ENCODE measurements at places on chromosomes 16 and 17. TPM values are rescaled to one million over a fixed set of nuclear protein-coding genes. Genes with fewer than 3 reads are reported as not detected.

DNA sequence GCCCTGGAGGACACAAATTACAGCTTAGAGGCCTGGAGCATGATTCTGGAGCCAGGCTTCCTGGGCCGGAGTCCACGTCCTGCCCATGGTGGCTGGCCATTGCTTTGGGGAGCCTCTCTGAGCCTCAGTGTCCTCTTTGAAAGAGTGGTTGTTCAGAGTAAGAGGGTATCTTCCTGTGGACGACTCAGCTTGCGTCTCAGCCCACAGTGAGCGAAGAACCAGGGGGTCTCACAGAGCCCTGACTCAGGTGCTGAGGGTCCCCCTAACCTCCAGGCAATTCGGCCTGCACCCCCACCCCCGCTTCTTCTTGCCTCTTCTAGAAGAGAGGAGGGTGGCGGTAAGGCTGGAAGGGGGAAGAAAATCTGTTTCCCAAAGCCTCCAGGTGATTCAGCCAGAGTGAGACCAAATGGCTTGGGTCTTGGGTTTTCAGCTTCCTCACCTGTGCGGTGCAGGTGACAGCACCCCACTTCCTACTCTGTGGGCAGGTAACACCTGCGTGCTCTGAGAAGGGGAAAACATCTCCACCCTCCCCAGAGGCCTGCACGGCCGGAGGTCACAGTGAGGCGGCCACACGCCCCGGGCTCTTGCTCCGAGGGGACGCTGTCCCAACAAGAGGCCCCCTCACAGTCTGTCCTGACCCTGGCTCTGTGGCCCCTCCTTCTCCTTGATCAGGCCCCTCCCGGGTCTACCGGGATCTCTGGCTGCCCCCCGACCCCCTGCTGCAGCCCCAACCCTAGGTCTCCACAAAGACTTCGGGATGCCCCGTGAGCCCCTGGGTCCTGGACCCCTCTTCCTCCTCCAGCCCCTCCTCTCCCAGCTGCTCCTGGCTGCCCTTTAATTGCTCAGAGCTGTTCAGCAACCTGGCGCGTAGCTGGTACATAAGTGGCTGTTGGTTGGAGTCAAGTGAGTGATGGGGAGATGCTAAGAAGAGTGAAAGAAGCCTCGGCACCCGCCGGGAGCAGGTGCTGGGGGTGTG is 119.2 kb downstream of the METRNL start:
- peak; percentile 82 for DNase-seq

- no peak for DNase-seq
These were observed 9.4 kb downstream of the BAHCC1 start for GRCh38 chr17:81404558-81405165.

DNA sequence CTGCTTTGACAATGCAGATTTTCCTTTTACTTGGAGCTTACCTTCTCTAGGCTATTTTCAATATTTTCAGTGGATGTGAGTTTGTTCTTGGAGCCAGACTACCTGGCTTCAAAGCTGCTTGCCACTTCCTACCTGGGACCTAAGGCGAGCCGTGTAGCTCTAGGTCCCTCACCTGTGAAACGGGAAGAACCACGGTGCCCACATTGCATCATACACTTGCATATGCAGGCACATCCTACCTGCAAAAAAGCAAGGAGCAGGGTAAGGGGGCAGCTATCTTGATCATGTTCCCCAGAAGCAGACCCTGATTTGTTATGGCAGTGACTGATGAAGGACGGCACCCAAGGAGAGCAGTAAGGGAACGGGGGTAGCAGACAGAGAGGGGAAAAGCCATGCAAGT is 27.0 kb upstream of the MPRIP start:
- DNase-seq = no peak

DNA sequence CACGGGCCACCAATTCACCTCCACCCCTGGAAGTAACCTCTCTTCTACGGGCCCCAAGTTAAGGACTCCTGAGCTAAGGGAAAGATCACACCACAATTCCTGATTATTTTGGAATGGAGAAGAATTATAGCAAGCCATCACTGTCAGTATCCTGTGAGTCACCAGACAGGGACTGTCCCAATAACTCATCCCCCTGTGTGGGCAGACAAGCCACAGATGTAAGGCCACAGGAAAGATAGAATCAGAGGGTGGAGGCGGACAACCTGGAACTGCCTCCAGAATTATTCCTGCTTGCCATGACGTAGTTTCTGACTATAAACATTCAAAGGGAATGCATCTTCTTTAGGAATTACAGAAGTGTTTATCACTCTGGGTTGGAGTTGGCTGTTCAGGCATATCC is 5.8 kb upstream of the MYO1D start:
- DNase-seq = no peak

DNA sequence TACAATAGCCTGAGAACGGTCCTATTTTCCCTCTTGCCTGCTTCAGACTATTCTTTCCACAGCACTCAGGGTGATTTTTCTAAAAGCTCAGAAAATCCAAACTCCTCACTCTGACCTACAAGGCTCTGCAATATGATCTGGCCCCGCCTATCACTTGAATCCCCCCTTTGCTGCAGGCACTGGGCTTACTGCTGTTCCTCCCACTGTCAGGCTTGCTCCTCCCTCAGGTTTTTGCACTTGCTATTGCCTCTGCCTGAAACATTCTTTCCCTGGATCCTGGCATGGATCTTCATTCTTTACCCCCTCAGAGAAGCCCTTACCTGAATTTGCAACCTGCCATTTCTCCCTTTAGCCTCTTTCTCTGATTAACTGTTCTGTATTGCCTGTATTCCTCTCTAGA is 52.3 kb downstream of the RPGRIP1L start:
- DNase-seq = no peak

GRCh38 chr17:57945996-57946797 is 9.0 kb downstream of the CUEDC1 start:
- no peak for DNase-seq

DNA sequence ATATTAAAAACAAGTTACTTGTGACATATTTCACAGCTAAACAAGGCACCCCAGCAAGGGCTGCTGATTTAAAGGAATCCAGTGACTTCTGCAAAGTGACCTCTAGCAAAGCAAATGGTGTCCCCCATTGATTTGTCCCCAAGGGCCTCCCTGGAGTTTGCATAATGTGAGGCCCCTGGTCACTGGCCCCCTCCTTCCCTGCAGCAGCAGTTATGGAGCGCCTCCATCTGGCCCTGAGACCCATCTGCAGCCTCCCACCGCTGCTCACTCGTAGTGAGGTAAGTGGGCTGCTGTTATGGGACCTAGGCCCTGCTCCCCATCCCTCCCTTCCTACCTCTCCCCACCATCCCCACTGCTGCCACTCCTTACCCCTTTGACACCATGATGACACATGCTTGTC is 19.6 kb upstream of the EEF2K start:
- no peak for DNase-seq

GRCh38 chr16:53090591-53091411 is 36.0 kb downstream of the CHD9 start:
- peak; percentile 92 for DNase-seq

- DNase-seq = no peak
These were observed 66.9 kb downstream of the GP2 start for GRCh38 chr16:20260215-20261009.

- no peak for DNase-seq
These were observed 111.3 kb upstream of the NOL11 start for GRCh38 chr17:67606471-67606870.

NEK8 gene
- 14.3 TPM for polyA plus RNA-seq

ETV4 gene
- 0.51 TPM for polyA plus RNA-seq

ZNF287 gene
- 10.7 TPM for polyA plus RNA-seq

- no peak for DNase-seq
These were observed 41.5 kb upstream of the HS3ST3A1 start for GRCh38 chr17:13643180-13643579.

GRCh38 chr16:49931916-49932315 is 76.0 kb upstream of the ZNF423 start:
- DNase-seq = peak; percentile 65

CCL16 gene
- 0.27 TPM for polyA plus RNA-seq

KARS1 gene
- 83.2 TPM for polyA plus RNA-seq

TRAF4 gene
- 24.8 TPM for polyA plus RNA-seq

DNA sequence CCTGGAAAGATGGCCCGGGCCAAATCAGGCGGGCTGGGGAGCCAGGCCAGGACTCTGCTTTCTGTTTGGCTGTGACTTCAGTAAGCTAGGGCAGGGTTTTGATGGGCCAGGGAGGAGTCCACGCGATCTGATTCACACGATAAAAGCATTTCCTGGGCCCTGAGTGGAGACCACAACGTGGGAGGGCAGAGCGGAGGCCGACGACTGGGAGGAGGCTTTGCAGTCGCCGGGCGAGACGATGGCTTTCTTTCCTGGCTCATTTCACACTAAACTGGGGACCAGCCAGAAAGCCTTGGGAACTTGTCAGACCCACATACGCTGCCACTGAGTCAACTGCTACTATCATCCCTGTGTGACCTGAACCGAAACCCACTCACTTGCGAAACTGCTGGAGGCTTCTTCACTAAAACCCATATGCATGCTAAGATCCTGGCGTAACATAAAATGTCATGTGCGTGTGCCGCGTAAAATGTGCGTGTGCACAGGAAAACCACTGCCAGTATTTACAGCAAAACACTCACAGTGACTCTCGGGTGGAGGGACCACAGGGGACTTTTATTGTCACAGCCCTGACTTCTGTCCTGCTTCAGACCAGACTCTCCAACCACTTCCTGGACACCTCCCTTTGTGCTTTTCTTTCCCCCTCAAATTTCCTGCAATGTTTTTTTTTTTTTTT is 14.2 kb upstream of the RHBDF2 start:
- DNase-seq = peak; percentile 86

DNA sequence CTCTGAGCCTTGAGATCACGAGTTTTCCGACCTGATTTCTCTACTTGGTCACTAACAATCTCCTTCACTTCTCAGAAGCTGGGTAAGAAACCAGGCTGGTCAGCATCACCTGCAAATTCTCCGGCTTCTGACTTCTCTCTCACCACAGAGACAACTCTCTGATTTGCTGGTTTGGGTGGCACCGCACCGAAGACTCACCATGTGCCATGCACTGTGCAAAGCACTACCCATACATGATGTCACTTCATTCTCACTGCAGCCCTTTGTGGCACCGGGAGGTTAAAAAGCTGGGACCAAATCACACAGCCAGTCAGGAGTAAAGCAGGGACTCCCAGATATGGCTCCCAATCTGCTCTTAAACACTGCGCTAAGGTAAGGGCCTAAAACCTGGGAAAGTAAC is 647 bp downstream of the VAC14 start:
- DNase-seq = no peak

All from spleen (tissue), 13 donors.